Temporal lobe (tissue), 4 donors: ENCODE measurements at places on chromosomes 12 and 14. TPM values are rescaled to one million over a fixed set of nuclear protein-coding genes. Genes with fewer than 3 reads are reported as not detected.

Gene SLC5A8
- 2.2 TPM for total RNA-seq

Gene FOXM1
- 2.5 TPM for total RNA-seq

Gene CLEC1B
- not detected for total RNA-seq

Gene ADCK1
- total RNA-seq: 4.4 TPM

Gene NOVA1
- 47.9 TPM for total RNA-seq

Gene ABCC9
- 15.2 TPM for total RNA-seq

Gene ACSM4
- not detected for total RNA-seq

Gene ACTR10
- total RNA-seq: 99.1 TPM

Gene TSPAN19
- under 0.01 TPM for total RNA-seq

Gene TPH2
- total RNA-seq: not detected

Gene ABHD4
- total RNA-seq: 3.4 TPM

Gene SLC10A1
- total RNA-seq: not detected

Gene CBLN3
- total RNA-seq: 0.25 TPM

Gene RPGRIP1
- not detected for total RNA-seq

Gene CLEC9A
- total RNA-seq: not detected

Gene C1R
- total RNA-seq: 4.4 TPM

Gene NEDD1
- total RNA-seq: 11.1 TPM

Gene PRIMA1
- under 0.01 TPM for total RNA-seq

Gene CLEC2A
- 0.25 TPM for total RNA-seq

Gene KRT75
- not detected for total RNA-seq

Gene TPPP2
- not detected for total RNA-seq

Gene PLXNC1
- total RNA-seq: 74.3 TPM

Gene CHGA
- 30.2 TPM for total RNA-seq

Gene TAS2R20
- 7.4 TPM for total RNA-seq

Gene AMHR2
- not detected for total RNA-seq

Gene TXNDC16
- 54.1 TPM for total RNA-seq

Gene FGF6
- total RNA-seq: not detected

Gene DEGS2
- 2.2 TPM for total RNA-seq
